ENCODE measurements at places on chromosomes 3 and 15. TPM values are rescaled to one million over a fixed set of nuclear protein-coding genes. Genes with fewer than 3 reads are reported as not detected.

- DNase-seq, result no peak
These were observed 68.7 kb upstream of the MAP4 start for GRCh38 chr3:48084929-48085328.

GRCh38 chr3:192434186-192434585 is 293.2 kb downstream of the FGF12 start:
- no peak for DNase-seq

- DNase-seq, result peak; percentile 72
These were observed 68.4 kb upstream of the TNFAIP8L3 start for GRCh38 chr15:51162865-51163762.

GREM1 gene
- under 0.01 TPM for total RNA-seq

DNA sequence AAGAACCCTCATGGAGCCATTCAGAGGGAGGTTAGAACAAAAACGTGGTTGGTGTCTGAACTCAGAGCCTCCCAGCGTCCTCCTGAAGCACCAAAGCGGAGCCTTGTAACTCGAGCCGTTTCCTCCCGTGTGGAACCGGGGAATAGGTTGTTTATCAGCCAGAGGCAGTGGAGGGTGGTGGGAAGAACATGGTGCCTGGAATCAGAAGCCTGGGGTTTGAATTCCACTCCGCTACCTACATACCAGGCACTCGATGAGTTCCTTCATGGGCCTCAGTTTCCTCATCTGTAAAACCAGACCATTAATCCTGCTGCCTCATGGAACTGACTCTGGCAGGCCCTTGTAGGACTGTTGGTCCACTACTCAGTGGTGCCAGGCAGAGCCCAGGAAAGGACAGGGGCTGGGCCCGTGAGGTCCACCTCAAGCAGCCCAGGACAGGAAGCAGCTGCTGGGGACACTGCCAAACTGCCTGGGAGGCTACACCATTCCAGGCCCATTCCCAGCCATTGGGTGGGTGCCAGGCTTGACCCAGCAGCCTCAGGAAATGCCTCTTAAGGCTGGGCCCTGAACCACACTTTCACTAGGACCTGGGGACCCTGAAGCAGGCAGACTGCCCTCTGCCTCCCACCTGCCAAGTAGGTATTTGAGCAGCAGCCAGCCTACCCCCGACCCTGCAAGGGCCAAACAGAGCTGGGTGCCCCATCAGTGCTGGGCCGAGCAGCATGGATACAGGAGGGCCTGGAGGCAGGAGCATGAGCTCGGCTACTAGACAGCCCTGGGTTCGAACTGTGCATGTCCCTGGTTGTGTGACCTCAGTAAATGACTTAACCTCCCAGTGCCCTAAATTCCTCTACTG is 33.4 kb downstream of the PRKCD start:
- DNase-seq, result no peak

IL17RE gene
- total RNA-seq, result 0.29 TPM
